Stimulated activated CD4-positive, alpha-beta T cell treated with anti-CD3 and anti-CD28 coated beads, Interleukin-4, amount 100 ng/mL, for 24 hours (primary cell): ENCODE measurements at places on chromosomes 3 and 15.

DNA sequence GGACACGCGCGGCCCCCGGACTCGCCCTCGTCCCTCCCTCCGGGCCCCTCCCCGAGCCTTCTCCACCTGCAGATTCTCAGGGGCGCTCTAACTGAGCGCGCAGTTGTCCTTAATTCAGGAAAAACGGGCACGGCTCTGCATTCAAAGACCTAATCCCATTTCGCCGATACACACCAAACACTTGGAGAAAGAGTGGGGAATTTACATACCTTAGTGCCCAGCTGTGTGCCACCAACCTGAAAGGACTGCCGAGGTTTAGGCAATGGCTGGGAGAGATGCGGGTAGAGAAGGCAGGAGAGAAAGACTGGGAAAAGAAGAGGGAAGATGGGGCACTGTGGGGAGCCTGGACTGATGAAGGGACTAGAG lies 21.8 kb downstream of the IGDCC3 start:
- no peak for DNase-seq

DNA sequence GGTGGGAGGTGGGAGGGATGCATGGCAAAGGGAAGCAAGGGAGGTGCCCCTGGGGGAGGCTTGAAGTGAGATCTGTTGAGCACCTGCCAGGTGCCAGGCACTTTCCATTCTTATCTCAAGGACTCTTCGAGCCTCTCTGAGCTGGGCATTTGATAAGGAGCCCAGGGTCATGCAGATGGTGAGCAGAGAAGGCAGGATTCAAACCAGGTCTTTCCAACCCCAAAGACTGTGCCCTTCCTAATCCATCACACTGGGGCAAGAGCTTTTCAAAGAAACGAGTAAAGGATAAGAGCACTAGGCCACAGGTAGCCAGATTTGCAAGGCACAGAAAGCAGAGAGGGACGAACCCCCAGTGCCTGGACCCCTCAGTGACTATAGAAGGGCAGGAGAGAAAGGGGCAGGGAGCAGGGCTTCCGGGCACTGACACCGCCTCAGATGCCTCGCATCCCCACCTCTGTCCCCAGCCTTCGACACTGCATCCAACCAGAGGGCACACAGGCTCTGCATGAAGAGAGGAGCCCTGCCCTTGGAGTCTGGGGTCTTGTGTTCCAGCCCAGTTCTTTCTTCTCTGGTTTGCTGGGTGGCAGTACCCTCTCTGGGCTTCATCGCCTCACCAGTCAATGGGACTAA lies 21.0 kb downstream of the IGDCC4 start:
- DNase-seq = no peak

- DNase-seq = no peak
Observed at GRCh38 chr3:122410639-122411038, 5.2 kb downstream of the WDR5B start.

GRCh38 chr3:127911421-127911931 lies 3.6 kb upstream of the KBTBD12 start:
- no peak for DNase-seq

GRCh38 chr3:110341047-110341446 lies 730.6 kb upstream of the NECTIN3 start:
- no peak for DNase-seq

DNA sequence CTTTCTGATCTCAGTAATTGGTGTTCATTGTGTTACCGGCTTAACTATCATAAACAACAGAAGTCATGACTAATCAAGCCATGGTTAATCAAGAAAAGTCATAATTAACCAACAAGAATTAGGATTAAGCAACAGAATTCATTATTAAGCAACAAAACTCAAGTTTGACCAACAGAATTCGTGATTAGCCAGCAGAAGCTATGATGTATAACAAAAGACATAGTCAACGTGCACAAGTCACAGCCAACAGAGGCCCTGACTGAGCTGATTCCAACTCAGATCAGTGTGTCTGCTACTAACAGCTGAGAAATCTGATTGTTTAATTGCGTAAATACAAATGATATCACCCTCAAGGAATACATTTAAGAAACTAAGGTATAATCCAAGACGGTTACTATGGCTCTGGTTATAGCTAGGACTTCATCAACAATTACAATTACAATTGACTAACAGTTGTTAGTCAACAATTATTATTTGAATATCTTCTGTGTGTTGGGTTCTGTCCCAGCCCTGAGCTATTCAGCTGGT lies 67.7 kb downstream of the RARB start:
- DNase-seq = no peak

- no peak for DNase-seq
Observed at GRCh38 chr3:189337673-189338091, 165.9 kb downstream of the TPRG1 start.

DNA sequence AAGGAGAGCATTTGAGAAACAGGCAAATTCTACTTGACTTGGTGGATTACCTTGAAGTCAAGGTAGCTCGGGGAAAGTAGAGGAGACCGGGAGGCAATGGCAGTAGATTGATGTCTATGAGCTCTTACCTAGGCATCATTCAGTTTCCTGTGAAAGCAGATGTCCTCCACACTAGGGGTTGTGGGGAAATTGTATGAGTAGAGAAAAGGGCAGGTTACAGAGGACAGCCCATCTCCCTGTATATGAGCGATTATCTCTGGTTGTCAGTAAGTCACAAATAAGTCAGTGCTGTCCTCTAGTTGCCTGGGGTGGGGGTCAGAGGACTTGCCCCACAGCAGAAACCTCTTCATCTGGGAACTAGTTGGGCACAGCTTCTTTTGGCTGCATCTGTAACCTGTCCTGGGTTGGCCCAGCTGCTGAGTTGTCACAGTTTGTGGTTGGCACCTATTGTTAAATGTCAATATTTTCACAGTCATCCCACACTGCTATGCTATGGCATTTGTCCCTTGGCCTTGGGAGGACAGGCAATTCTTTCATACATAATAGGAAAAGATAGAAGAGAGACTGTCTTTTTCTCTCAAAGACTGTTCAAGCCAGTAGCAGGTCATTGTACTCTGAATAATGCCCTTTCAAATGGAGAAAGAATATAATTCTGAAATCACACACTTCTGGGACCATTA lies 53.6 kb upstream of the LRRFIP2 start:
- DNase-seq = no peak

- no peak for DNase-seq
Observed at GRCh38 chr3:125075738-125076137, 19.9 kb upstream of the HEG1 start.

DNA sequence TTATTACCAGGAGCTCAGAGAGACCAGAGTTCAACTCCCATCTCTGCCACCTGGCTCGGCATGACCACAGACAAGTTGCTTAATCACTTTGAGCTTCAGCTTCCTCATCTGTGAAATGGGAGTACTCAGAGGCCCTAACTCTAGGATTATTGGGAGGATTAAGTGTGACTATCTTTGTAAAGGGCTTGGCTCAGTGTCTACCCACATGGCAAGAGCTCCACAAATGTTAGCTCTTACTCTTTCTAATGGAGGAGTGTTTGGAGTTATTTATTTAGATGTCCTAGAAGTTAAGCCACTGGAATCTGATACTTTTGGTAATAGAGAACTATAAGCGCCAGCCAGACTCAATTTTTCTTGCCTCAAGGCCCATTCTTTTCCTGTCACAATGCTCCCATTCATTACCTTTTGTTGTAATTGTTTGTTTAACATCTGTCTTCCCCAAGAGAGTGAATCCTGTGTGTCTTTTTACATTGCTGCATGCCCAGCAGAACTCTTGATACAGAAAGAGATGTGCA lies 12.3 kb upstream of the LMCD1 start:
- DNase-seq = no peak

DNA sequence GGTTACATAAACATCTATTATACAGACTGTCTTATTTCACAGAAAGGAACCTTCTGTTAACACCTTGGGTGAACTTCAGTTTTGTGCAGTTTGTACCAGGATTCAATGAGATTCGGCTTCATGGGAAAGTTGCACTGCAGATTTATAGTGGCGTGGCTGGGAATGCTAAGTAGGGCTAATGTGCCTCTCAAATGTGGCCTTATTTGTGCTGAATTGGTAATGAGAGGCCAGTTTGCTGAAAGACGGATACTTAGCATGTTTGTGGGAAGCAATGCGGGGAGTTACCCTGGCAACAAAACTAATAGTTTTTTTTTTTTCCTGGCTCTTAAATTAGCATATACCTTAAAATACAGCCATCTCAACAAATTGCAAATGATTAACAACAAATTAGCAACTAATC lies 28.6 kb upstream of the CEMIP start:
- DNase-seq = no peak

GRCh38 chr15:85000189-85000864 lies 18.7 kb downstream of the PDE8A start:
- DNase-seq = no peak

DNA sequence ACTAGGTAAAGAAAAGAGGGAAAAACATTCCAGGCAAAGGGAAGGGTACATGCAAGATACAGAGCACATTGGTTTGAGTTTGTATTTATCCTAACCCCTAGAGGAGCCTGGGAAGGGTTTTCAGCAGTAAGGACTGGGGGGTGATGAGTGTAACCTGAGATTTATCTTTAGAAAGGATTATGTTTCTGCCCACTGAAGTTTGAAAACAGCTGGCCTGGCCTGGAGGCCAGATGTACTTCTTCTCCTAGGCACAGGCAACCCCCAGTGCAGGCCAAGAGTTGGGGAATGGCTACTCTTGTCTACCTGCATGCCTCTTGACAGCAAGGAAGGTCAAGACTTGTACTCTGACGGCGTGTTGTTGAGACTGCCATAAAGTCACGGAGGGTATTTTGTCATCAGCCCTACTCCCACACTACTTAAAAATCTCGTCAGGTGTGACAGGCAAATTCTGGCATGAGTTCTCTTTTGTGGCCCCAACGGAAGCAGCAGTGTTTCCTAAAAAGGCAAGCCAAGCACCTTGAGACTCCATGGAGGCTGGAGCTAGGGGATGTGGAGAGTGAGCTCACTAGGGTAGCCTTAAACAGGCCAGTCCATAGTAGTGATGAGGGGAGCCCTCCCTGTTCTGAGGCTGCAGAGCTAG lies 241.5 kb upstream of the WNT5A start:
- DNase-seq = no peak

DNA sequence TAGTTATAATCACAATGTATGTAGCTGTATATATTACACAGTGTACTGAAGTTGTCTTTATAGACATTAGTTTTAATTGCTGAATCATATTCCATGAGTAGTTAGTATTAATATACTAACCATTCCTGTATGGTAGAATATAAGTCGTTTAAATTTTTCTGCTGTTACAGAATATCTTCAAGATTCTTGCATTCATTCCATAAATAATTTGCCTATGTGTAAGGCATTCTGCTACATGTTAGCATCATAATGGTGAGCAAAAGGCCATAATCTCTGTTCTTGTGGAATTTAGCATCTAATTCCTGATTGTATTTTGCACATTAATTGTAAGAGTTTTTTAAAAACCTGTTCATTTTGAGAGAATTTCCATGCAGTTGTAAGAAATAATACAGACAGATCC lies 14.1 kb downstream of the GYG1 start:
- no peak for DNase-seq

DNA sequence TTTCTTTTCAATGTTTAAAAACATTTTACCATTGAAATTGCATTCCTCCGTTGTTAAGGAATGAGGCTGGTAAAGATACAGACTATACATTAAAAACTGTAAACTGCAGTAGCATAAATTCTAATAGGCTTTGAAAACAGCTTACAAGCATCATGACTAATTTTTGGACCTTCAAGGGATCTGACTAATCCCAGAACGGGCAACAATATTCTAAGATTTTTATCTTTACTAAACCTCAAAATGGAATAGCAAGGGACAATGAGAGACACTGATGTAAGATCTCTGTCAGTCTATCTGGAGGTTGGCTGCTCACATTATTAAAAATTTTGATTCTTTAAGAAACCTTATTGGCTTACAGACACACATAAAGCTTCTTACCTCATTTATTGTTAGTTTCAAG lies 74.7 kb downstream of the BTD start:
- DNase-seq = no peak

DNA sequence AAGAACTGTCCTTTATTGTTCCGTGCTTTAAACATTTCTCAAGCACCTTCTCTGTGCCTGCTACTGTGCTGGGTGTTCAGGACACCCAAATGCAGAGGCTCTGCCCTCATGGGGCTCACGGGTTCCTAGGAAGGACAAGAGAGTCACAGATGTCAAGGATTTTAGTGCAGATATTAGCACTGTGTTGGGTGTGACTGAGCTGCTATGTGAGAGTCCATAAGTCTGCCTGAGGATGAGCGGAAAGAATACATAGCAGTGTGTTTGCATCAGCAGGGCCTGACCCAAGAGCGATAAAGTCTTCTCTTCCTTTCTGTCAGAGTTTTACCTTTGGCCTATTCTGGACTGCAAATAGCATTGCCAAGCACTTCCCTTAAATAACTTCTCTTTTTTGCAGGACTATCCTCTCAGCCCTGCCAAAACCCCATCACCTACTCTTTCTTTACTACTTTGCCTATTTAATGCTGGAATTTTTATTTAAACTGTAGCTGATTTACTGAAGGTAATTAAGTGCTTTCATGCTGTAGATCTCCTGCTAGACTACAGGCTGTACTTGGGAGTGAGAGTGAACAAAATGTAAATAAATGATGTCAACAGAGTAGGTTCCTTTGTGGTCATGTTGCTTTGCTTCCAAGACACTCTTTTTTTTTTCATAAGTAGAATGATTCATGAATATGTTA lies 459.4 kb upstream of the TPRG1 start:
- no peak for DNase-seq

DNA sequence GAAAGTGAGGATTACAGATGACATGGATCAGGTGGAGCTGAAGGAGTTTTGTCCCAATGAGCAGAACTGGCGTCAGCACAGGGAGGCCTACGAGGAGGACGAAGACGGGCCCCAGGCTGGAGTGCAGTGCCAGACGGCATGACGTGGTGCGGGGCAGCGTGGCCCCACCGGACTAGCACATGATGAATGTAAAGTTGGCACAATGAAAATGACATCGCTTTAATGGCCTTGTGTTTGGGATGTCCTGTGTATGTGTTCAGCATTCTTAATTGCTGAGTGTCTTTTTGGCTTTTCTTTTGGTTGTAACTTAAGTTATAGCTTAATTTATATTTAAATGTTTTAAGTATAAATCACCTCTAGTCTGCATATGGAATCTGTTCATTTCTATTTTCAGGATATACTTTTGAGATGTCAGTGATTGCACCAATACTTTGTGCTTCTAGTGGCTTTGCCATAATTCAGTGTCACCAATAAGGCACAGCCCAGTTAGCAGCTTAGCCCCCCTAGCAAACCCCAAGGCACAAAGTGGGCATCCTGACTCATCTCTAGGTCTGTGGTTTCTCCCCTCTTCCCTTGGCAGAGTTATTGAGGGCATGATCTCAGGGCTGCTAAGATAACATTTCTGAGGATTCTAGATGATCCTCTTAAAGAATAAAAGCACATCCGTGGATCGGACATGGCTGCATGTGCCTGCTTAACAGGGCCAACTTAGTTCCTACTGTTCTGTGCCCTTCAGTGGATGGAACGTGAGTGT lies 16.1 kb downstream of the DNAJA4 start:
- DNase-seq = no peak

- DNase-seq = no peak
Observed at GRCh38 chr15:25844981-25845680, 18.0 kb downstream of the ATP10A start.
